ENCODE measurements at places on chromosomes 7 and 10.

DNA sequence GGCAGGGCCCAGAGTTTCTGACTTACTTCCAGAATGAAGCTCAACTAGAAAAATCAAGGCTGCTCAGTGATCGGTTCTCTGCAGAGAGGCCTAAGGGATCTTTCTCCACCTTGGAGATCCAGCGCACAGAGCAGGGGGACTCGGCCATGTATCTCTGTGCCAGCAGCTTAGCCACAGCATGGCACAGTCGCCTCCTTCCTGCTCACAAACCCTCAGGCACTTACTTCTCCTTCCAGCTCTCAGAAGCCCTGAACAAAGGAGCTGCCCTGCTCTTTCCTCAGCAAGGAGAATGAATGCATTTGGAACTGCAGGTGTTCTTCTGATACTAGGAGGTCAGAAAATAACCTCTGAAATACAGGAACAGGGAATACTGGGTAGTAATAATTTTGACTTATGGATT lies 219.7 kb upstream of the PRSS1 start:
- no peak for DNase-seq

GRCh38 chr10:70657041-70657440 lies 15.3 kb upstream of the ADAMTS14 start:
- DNase-seq: no peak

DNA sequence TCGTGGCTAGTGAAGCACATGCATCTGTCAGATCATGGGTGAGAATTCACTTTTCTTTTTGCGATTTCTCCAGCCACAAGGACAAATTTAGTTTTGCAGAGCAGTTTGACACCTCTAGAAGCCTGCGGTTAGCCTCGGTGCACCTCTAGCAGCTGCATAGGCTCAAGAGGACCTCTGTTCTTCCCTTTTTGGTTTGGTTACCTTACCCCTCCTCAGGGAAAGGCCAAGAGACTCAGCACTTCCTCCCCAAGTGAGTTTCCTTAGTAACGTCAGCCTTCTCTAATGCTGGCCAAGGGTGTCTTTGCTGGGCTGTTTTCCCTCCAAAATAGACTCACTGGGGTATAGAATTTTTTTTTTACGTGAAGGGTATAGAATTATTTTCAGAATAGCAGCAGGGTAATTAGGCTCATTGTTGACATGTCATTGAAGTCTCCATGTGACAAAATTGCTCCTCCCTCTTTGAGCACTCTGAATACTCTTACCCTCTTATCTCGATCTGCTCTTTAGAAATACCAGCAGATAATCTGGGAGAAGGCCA lies 97.8 kb downstream of the AUTS2 start:
- no peak for DNase-seq

DNA sequence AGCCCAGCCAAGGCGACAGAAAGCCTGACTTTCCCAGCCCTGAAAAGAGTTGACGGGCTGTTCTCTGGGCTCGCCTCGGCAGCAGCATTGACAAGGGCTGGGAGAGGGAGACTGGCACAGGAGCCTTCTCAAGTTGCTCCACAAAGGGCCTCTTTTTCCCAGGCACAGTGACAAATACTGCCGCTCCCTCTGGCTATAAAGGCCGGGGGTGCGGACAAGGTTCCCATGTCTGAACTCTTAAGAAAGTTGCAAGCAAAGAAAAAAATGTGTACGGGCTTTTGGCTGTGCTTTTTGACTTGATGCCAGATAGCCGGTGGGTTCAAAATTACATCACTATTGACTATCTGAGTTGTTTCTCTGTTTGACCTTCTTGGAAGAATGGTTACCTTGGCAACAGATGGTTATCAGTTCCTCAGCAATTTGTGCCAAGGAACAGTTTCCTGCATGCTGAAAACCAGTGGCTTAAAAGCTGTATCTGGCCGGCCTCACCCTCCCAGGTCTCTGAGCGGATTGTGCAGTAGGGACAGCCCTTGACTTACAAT lies 115.9 kb upstream of the EEPD1 start:
- no peak for DNase-seq

DNA sequence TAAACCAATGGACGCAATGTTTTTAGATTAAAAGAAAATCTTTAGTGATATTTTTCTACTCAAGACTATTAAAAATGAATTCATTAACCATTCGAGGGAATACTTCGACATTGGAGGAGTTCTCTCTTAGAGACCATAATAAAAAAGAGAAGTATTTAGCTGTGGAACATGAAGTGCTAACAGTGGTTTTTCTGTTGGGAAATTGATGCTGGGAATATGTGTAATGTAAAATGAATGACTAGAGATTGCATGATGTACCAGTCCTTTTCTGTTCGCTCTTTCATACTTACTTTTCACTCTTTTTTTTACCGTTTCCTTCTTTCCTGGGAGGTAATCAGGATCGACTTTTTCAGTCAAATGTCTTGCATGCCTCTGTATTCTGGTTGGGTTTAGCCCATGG lies 41.3 kb downstream of the ST7 start:
- no peak for DNase-seq

DNA sequence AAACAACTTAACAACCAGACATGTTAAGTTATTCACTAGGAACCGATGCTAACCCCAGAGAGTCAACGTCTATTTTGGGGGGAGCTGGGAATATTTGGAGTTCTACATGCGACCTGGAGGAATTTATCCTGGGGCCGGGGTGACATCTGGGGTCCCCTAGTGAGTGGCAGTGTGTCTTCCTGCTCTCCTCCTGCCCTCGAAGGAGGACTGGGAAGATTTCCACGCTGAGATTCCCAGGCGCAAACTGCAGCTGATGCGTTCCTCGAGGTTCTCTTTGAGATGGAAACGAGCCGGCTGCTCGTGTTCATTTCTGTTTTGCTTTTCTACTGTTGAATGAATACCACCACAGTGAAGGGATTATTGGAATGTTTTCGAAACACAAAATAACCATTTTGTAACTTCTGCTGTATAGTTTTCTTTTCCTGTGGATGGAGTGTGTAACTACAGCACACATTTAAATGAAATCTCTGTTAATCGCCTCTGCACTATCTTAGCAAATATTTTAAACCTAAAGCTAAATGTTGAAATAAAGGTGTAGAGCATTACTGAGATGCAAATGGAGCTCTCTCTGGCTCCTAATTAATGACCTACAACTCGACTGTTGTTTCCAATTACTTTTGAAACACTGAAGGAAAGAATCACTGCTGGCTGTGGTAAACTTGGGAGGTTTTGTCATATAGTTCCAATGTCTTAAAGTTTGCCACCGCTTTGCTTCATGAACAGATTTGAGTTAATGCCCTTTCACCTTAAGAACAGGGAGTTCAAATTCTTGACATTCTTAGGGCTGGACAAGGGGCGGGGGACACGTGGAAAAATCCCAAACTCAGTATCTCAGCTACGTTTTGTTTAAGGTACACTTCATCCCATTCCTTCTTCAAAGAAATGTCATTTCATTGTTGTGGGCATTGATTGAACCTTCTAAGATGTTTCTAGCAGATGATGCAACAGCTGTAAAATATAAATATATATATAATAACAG lies 21.1 kb downstream of the GATA3 start:
- no peak for DNase-seq

GRCh38 chr10:14478604-14479003 lies 147.9 kb upstream of the FRMD4A start:
- no peak for DNase-seq

- no peak for DNase-seq
Measured at GRCh38 chr7:55500117-55500756, 72.1 kb downstream of the VOPP1 start.

DNA sequence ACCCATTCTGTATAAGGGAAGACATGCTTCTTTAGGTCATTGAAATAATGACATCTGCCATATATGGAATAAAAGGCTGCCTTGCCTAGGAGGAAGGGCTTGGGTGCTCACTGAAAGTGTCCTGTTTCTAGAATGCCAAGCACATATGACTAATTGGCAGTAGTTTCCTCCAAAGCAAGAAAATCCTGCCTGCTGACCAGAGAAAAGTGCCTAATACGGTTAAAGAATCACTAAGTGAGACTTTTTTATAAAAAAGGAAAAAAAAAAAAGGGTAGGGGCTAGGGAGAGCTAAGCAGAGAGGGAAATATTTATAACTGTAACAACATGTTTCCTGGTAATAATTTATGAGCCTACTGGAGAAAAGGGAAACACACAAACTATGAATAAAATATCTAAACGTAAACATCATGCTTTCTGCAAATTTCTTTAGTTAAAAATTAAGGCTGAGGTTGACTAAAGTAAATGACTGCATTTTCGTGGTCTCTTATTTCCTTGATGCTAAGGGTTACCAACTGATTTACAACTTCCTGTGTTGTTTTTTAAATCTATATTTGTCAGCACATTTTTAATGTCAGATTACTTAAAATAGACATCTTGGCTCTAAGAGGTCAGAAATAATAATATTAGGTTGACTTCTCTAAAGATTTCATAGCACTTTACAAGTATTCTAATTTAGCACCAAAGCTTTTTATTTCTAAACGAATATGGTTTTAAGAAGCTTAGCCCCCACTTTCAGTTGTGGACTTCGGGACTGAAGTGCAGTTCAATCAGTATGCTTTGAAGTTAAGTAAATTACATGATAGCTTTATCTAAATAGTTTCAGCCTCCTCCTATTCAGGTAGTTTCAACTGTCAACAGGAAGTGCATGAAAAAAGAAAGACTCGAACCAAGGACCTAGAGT lies 89.6 kb downstream of the CABCOCO1 start:
- no peak for DNase-seq

DNA sequence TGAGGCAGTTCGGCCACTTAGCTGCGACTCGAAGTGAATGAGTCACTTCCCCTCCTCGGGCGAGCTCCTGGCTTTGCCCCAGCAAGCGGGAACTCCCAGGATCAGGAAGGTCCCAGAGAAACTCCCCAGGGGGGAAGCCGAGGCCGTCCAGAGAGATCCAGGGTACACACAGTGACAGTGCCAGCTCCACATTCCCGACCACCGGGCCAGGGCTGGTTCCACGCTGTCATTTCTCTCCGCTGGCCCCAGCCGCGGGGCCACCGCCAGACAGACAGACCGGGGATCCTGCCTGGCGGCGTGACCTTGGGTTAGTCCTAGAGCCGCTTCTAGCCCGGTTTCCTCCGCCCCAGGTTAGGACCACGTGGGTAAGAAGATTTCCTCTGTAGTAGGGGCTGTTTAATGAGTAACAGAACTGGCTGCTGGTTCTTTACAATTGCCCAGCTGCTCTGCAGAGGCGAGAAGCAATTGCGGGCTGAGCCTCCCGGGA lies 463 bp upstream of the UPP1 start:
- no peak for DNase-seq

DNA sequence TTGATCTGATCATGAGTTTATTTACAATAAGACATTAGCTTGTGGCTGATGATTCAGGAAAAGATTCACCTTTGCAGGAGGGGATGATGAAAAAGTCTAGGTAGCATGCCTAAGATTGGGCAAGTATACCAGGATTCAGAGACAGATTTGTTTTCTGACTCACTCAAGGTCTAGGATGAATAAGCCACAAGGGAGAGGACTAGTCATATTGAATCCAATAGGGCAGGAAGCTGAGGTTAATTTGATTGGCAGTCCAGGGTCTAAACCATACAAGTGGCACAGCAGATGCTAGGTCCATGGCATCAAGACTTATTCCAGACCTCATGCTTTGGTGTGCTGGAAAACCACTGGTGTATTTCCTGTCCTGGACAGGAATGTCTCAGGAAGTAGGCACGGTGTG lies 1133.4 kb downstream of the XPNPEP1 start:
- no peak for DNase-seq

GRCh38 chr10:46228563-46229071 lies 58.2 kb upstream of the ANTXRL start:
- peak; percentile 63 for DNase-seq

DNA sequence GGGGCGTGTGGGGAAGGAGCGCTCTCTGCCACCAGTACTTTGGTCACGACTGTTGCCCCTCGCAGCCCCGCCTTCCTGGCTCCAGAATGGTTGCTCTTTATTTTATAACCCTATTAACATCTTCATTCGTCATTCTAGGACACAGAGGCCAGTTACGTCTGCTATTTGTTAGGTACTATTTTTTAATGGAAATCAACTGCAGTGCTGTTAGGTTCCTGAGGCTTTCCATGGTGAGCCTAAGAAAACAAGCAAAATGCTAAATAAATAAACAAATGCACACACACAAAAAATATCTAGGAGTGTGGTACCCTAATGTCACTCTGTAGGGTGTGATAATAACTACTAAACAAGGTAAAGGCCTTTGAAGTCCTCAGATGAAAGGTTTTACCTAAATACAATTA lies 71.1 kb downstream of the SLC37A3 start:
- DNase-seq: no peak

- no peak for DNase-seq
Measured at GRCh38 chr7:158746957-158747356, 42.4 kb upstream of the NCAPG2 start.

DNA sequence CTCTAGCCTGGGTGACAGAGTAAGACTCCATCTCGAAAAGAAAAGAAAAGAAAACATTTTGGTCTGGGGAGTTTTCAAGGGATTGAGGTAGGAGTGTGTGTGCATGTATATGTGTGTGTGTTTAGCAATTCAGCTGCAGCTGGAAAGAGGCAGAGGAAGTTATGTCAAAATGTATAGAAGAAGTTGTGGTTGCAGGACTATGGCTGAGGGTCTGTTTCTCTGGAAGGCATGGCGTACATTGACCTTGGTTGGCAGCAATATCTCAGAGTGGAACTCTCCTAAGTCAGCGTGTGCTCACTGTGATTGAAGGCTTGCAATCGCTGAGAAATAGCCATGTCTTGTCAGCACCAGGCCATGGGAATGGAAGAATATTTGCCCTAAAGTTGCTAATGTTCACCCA lies 28.6 kb upstream of the RHBDD2 start:
- DNase-seq: no peak

GRCh38 chr7:88316456-88316855 lies 9.8 kb upstream of the STEAP4 start:
- no peak for DNase-seq

DNA sequence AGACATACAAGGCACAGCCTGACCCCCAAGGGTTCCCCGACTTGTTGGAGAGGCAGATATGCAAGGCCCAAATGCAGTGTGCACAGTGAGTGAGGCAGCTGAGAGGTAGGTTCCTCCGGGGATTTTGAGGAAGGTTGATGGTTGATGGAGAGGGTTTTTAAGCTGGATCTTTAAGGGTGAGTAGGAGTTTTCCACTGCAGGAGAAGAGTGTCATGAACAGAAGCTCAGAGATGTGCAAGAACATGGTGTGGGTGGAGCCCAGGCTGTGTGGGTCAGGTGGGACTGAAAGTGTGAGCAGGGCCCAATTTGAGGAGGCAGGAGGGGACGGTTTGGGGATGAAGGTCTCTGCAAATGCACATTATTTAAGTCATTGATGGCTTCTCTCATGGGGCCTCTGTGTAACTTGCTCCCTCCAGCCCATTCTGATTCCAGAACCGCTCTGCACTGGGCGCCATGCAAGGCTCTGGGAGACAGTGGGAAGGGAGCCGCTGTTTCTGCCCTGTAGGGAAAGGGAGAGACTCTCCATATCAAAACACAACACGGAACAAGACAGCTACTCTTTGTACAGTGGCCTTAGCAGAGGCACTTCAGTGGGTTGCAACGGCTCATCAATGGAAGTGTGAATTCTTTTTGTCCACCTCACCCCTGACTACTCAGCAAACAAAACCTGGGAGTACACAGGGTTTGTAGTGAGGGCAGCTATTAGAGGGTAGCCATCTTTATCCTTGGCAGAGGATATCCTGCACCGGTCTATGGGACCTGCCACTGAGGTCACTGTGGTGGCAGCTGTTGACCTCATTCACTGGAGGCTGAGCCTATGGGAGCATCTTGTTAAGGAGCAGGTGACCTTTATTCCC lies 29.7 kb downstream of the RAMP3 start:
- no peak for DNase-seq

- no peak for DNase-seq
Measured at GRCh38 chr10:121764233-121764942, 163.4 kb downstream of the ATE1 start.
